ENCODE measurements at places on chromosomes 16 and 17.

- DNase-seq, result no peak
Observed at GRCh38 chr16:23131036-23131435, 18.2 kb downstream of the USP31 start.

- no peak for DNase-seq
Observed at GRCh38 chr16:49482690-49483089, 109.1 kb downstream of the C16orf78 start.

DNA sequence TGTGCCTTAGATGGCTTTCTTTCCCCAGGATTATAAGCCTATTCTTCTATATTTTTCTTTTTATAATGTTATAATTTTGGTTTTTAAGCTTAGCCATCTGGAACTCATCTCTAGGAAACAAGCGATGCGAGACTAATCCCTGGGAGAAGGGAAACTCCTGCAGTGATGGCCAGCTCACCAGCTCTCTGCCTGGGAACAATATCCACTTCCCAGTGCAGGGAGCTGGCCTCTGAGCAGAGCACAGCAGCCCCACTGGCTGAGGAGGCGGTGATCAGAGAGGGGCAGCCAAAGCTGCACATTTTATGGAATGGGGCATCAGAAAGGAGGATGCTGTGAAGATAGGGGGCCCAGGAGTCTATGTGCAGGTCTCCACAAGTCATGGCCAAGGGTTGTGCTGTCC lies 183.3 kb downstream of the LGALS9B start:
- no peak for DNase-seq

GRCh38 chr17:13346592-13346991 lies 255.1 kb downstream of the HS3ST3A1 start:
- DNase-seq, result no peak

DNA sequence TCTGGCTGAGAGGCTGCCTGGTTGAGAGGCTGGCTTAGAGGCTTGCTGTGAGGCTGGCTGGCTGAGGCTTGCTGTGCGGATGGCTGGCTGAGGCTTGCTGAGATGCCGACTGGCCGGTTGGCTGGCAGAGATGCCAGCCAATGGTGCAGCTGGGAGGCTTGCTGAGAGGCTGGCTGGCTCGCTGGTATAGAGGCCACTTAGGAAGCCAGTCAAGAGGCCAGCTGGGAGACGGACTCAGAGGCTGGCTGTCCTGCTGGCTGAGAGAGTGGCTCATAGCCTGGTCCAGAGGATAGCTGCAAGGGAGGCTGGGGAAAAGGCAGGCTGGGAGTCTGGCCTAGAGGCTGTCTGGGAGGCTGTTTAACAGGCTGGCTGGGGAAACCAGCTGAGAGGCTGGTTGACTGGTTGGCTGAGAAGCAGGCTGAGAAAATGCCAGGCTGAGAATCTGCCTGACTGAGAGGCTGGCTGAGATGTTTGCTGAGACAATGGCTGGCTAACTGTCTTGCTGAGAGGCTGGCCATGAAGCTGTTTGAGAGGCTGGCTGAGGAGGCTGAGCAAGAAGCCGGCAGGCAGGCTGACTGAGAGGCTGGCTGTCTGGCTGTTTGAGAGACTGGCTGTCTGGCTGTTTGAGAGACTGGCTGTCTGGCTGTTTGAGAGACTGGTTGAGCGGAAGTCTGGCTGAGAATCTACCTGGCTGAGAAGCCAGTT lies 37.5 kb upstream of the ACSM2B start:
- no peak for DNase-seq

DNA sequence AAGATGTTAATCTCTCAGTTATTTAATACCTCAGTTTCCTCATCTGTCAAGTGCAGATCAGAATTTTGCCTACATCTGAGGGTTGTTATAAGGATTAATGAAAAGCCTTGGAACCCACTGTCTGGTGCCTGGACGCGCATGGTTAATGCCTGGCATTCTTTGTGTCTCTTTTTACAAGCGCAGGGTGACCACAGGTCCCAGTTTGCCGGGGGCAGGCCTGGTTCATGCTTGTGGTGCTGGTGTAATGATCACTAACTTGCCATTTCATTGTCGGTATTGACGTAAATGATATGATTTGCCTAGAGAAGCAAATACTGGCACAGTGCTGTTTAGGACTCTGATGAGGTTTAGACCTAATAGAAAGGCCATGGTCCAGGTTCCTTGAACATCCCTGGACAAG lies 23.1 kb downstream of the MRC2 start:
- no peak for DNase-seq

- no peak for DNase-seq
Observed at GRCh38 chr17:34665150-34665806, 85.9 kb downstream of the TMEM132E start.

GRCh38 chr17:63944736-63945499 lies 12.8 kb upstream of the CD79B start:
- no peak for DNase-seq

DNA sequence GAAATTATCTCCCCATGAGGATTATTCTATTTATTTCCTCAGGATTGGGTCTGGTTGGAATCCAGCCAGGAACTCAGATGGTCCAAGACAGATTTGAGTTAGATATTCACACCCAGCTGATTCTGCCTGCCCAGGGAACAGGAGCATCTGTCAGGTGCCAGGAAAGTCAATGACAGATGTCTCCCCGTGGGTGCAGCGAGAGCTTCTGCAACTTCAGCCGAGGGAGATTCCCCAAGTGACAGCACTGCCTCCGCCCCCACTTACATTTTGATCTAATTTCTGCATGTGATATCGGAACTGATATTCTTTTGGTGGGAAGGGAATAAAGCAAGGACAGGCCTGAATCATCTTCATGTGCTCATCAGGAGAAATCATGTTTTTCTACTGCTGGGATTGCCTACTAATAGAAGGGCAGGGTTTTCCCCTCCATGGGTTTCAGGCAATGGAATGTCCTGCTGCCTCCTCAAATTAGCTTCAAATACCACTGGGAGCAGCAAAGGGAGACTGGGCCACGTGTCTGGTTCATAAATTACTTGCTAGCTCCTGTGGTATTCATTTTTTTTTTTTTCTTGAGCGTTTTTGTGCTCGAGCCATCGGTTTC lies 15.7 kb upstream of the DHX8 start:
- DNase-seq, result no peak

DNA sequence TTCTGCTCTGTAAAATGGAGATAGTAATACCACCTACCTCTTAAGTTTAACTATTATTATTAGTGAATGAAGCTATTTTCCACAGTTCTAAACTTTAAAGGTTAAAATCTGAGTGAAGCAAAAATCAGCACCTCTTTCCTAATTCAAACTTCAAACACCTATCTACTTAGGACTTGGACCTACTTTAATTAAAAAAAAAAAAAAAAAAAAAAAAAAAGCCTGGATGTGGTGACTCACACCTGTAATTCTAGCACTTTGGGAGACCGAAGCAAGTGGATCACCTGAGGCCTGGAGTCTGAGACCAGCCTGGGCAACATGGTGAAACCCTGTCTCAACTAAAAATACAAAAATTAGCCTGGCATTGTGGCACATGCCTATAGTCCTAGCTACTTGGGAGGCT lies 5.0 kb upstream of the KANSL1 start:
- DNase-seq, result no peak

DNA sequence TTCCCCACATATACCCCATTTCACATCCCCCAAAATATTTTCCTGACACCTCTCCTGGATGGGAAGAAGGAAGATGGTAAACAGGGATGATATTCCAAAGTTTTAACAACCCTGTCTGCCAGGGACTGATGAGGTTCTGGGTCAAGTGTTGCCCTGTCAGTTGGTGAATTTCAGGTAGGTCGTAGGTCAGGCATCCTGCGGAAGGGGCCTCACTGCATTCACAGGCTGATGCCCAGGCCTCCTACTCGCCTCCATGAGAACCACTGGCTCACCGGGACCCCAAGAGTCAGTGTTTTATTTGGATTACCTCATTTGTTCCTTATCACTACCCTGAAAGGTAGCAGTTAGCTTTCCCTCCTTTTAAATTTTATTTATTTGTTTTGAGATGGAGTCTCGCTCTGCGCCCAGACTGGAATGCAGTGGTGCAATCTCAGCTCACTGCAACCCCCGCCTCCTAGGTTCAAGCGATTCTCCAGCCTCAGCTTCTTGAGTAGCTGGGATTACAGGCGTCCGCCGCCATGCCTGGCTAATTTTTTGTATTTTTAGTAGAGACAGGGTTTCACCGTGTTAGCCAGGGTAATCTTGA lies 10.5 kb downstream of the ZBTB4 start:
- no peak for DNase-seq

- DNase-seq, result no peak
Observed at GRCh38 chr17:6095501-6095900, 25.3 kb downstream of the WSCD1 start.

DNA sequence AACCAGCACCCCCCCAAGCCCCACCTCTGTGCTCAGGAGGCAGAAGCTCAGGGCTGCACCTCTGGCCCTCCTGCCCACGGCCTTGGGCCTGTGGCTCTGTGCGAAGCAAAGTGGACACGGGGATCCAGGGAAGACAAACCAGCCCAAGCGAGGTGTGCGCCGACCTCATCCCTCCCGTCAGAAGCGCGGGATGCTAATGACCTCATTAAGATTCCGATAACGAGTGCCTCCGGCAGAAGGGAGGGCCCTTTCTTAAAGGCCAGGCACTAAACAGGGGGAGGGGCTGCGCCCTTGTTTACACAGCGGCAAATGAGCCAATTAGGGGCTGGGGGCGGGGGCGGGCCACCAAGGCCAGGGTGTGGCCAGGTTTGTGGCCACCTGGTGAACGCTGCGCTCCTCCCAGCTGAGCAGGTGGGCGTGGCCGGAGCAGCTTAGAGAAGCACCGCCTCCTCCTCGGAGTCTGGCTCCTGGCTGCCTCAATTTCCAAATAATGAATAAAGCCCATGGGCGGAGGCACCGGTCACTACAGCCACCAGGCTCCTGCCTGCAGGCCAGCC lies 3.2 kb downstream of the CBX4 start:
- DNase-seq, result no peak

DNA sequence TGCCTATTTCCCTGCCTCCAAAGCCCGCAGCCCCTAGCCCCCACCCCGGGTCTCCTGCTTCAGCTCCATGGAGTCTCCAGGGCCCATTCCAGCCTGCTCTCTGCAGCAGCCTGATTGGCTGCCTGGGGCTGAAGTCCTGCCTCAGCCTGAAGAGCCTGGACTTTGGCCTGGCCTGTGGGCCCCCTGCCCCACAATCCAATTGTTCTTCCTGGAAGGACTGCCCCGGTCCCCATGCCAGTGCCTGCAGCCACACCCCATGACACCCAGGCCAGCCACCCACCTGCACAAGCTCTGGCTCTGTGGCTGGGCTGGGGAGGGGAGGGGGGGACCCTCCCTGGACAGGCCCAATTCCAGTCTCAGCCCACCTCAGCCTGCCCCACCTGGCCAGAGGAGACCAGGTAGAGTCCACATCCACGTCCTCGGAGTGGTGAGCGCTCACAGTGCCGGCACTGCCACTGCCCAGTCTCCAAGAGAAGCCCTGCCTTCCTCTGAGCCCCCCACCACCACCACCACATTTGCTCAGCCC lies 12.3 kb downstream of the ENPP7 start:
- no peak for DNase-seq

DNA sequence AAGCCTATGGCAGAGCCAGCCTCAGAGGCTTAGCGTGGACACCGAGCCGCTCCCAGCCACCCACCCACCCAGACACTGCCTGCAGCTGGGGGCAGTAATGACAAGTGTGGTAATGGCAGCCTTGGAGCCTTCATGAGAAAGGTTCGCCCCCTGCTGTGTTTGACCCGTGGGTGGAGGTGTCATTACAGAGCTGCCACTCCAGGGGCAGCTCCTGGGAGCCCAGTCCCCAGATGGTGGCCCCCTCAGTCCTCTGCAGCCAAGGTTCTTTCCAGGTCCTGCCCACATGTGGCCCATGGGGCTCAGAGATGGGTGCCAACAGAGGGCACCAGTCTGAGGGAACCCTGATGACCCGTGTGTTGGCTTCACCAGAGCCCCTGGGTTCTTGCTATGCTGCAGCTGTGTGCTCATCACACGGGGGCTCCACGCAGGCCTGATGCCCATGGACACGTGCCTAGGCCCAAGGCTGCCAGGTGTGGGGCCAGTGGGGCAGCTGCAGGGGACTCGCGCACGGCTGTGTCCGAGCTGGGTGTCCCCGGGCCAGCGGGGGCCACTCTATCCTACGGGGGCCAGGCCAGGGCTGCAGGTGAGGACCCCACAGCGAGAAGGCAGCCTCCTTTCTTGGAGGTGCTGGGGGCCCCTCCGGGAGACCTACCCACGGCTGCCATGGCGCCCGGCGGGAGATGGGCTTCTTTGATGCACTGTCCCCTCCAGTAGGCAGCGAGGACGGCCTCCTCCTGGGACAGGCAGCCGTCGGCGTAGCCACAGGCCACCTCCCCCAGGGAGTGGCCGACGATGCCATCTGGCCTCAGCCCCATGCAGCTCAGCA lies 8.1 kb downstream of the FASN start:
- no peak for DNase-seq

GRCh38 chr16:84553873-84554399 lies 49.5 kb upstream of the MEAK7 start:
- DNase-seq, result peak; percentile 41

Measured in stimulated activated CD4-positive, alpha-beta T cell treated with anti-CD3 and anti-CD28 coated beads, Interleukin-15, amount 100 ng/mL, for 48 hours (primary cell).